ENCODE measurements at places on chromosomes 11 and 22.

- no peak for DNase-seq
Measured at GRCh38 chr11:97060184-97060583, 670.4 kb downstream of the JRKL start.

DNA sequence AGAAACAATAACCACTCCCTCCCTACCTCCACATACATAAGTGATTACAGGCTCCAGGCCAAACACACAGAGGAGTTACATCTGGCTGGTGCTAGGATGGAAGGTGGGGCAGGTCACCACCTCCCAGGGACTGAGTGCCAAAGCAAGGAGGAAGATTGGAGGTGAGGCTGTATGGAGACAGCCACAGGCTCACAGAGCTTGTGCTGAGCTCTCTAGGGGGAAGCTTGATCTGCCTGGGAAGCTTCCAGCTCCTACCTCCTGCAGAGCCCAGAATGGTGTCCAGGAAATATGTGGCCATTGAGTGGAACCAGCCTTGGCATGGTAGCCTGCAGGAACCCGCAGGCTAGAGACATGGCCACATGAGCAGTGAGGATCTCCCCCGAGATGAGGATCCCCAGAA is 3.6 kb upstream of the MED15 start:
- no peak for DNase-seq

DNA sequence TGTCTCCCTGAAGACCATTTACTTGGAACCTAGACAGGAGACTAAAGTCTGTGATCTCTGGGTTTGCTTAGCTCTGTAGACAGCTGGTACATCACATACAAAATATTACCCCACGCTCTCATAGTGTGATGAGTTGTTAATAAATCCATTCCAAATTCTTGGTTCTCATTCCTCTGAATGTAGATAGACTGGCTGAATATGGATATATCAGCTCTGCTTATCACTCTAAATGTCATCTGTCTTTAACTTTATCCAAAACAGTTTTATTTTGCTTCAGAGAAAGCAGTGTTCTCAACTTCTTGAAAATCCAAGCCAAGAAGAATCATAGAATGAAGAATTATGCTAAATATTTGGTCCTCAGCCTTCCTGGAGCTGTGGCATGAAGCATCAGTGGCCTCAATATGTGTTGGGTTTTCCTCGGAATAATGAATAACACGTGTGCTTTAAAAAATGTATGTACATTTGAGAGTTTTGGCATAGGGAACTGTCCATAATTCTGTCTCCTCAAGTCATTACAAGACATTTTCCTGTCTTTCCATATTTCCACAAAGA is 10.5 kb upstream of the LDLRAD3 start:
- no peak for DNase-seq

- no peak for DNase-seq
Measured at GRCh38 chr11:27604416-27604815, 95.8 kb downstream of the BDNF start.

DNA sequence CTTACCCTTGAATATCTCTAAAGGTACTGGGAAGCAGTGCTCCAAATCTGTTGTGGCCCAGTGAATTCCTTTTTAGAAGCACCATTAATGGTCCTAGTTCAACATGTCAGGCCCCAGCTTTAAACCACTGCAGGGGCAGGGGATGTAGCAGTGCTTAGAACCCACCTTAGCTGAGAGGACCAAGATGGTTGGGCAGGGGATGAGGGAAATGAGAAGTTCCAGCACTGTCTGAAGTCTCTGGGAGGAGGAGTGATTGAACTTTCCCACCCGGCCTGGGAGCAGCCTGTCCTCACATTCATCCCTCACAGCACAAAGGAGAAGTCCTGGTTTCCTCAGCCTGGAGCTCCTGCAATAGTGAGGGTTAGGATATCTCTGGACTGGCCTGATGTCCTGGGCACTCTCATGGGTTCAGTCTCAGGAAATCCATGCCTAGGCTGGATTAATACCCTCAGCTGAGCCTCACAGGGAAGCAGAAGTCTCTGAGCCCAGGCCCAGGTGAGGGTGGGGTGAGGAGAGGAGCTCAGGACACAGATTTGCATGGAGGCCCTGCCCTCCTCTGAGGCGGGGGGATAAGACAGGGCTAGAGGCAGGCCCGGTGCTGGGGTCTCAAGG is 28.6 kb upstream of the PRAME start:
- DNase-seq = no peak

GRCh38 chr22:17884893-17885292 is 110.6 kb upstream of the BID start:
- no peak for DNase-seq

- DNase-seq = no peak
Measured at GRCh38 chr11:76313271-76313670, 67.7 kb downstream of the THAP12 start.

GRCh38 chr11:128942817-128943427 is at the start of gene TP53AIP1:
TP53AIP1 (minus strand) TSS chr11:128942871; CDS start chr11:128937818, 5,053 bp downstream.
- DNase-seq = no peak

Data from activated CD4-positive, alpha-beta memory T cell treated with anti-CD3 and anti-CD28 coated beads for 36 hours (primary cell).